ENCODE measurements at places on chromosomes 4 and X. TPM values are rescaled to one million over a fixed set of nuclear protein-coding genes. Genes with fewer than 3 reads are reported as not detected.

DNA sequence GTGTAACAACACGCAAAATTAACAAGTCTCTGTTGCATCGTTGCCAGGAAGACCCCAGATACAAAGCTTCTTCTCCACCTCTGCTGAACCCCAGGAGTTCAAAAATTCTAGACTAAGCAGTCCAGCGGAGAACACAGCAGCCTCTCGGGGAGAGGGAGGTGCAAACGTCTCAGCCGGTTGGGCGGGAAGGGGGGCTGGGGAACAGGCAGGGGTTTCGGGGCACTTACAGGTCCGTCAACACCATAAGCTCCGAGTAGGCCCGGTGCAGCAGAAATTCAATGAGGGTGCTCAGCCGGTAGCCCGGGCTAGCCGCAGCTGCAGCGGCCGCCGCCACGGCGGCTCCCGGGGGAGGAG, 394 bp downstream of the MED14 start:
- DNase-seq: peak; percentile 36

DNA sequence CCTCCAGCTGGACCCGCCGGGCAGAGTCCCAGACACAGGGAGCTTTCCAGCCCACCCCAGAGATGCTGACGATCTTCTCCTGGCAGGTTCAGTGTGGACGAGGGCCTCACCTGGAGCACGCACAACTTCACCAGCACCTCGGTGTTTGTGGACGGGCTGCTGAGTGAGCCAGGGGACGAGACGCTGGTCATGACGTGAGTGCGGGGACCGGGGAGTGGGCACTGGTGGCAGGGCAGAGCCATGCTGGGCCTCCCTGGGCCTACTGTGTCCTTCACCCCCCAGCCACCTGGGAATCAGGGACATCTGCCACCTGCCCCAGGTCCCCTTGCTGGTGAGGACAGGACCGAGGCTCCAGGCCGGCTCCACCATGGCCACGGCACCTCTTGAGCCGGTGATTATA, 235.6 kb downstream of the AFAP1 start:
- DNase-seq: no peak

- DNase-seq: peak; percentile 8
Measured at GRCh38 chr4:145315811-145316225, 135.4 kb upstream of the OTUD4 start.

Gene ZCCHC12
- total RNA-seq: 1.2 TPM

- no peak for DNase-seq
Measured at GRCh38 chr4:36152735-36153134, 91.6 kb downstream of the ARAP2 start.

DNA sequence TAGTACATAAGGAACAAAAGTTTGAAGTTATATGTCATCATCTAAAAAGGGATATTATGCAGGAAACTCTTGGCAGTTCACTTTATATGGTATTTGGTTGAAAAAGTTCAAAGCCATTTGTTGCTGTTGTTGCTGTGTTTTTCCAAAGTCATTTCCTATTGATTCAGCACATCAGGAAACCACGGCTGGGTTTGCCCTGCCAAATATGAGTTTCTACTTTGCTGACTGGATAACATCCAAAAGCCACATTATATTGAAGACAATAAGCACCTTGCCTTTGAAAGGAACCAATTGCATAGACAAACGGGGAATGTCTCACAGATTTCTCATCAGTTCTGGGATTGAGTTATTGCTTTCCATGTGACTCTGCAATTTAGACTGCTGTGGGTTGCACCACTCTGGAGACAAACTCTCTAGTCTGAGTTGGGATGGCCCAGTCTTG, 206.1 kb downstream of the SLC39A8 start:
- no peak for DNase-seq

Gene MAGEA2
- total RNA-seq: not detected

DNA sequence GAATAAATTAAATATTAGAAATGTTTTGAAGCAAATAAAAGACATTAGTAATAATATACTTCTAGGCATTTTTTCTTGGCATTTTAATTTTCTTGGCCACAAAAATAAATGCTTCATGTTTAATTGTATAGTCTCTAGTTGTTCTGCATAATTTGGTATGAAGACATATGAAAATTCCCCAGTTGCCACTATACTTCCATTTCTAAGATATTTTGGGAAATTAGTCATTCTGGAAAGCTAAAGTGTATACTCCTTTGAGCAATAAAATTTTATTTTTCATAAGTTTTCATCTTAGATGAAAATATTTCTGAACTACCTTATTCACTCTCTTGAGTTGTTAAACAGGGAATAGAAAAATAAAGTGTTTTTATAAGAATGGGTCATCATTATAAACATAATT, 13.8 kb downstream of the HDX start:
- no peak for DNase-seq

GRCh38 chr4:73836373-73837279, at the start of gene CXCL6:
TSS of gene CXCL6 (plus strand) at chr4:73836678. CDS start at chr4:73836751, 73 bp downstream.
- DNase-seq: no peak

Gene GLOD5
- not detected for total RNA-seq

GRCh38 chrX:109987884-109988283, 15.0 kb upstream of the TMEM164 start:
- no peak for DNase-seq

DNA sequence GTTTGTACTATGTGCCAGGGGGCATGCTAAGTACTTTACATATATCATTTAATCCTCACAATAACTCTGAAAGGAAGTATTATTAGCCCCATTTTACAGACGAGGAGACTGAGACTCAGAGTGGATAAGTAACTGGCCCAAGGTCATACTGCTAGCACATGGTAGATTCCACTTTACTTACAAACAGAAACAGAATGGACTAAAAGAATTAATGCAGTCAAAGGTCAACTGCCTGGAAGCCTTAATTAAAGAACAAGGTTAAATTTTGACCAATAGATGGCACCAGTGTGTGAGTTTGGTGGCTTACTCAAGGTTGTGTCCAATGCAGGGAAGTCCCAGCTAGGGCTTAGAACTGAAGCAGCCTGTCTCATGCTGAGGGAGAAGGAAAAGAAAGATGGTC, 4.7 kb downstream of the RIPPLY1 start:
- DNase-seq: peak; percentile 58

DNA sequence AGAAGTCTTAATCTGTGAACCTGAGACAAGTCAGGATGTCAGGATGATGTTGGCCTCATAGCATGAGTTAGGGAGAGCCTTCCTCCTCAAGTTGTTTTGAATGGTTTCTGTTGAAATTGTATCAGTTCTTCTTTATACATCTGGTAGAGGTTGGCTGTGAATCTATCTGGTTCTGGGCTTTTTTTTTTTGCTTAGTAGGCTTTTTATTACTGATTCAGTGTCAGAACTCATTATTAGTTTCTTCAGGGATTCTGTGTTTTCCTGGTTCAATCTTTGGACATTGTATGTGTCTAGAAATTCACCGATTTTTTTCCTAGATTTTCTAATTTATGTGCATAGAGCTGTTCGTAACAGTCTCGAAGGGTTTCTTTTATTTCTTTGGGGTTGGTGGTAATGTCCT, 14.9 kb downstream of the GLUD2 start:
- no peak for DNase-seq

DNA sequence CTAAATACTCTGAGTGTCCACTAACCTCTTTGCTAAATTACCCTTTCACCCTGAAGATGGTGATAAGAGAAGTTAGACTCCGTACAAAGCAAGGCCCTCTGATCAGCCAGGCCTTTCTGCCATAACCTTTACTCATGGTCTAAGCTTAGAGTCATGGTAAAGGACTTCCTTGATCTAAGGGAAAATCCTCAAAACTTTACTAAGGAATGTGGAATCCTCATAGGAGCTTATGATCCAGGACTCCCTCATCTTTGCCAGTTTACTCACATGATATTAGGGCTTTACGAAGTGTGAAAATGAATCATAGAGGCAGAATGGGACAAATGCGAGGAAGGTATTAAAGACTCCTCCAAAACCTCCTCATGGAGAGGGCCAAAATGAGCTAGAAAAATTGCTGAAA, 7.9 kb upstream of the FAM13A start:
- no peak for DNase-seq

GRCh38 chr4:89425023-89425422, 117.4 kb upstream of the GPRIN3 start:
- no peak for DNase-seq

Gene MSANTD1
- total RNA-seq: 2.6 TPM

GRCh38 chr4:25753239-25753638, 97.6 kb downstream of the SLC34A2 start:
- no peak for DNase-seq
